ENCODE measurements at places on chromosomes 2 and 18.

DNA sequence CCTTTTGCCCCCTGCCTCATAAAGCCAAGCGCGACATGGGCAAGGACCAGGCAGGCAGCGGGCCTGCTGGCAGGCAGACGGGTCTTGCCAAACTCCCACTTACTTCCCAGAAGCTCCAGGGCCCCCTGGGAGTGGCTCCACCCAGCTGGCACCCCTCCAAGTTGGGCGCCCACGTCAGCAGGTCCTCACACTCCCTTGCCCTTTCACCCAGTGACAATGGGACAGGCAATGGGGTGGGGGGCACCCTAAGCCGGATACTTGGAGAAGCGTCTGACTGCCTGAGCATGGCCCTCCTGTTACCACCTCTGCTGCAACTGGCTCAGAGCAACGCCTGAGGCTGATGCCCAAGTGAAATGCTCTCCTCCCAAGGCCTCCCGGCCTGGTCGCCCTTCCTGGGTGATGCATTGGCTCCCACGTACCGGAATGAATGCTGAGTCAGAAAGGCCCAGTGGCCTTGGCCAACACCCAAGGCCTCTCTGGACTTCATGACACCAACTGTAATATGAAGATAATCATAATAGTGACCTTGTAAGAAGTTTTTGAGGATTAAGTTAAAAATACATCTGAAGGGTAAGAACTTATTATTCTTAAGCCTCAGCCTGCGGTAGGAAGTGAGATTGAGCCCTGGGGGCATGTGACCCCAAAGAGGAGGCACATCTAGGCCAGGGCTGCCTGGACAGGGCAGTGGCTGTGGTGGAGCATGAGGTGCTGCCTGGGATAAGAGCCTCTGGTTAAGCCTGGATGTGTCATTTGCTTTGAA, 31.6 kb downstream of the KCNK3 start:
- DNase-seq = no peak

DNA sequence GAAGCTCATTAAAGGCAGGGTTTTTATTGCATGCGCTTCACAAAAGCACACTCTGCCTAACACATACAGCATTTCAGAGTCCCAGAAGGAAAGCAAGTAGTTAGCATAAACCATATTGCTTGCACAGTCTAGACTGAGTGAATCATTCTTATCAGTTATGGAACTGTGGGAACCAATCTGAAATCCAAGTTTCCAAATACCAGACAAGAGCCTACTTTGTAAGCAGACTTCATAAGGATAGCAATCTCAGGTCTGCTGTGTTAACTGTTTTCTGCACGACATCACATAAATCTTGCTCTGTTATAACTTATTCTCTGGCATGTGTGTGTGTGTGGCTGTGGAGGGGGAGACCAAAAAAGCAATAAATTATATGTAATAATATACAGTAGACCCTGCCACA, 608.1 kb upstream of the REG3G start:
- DNase-seq = no peak

DNA sequence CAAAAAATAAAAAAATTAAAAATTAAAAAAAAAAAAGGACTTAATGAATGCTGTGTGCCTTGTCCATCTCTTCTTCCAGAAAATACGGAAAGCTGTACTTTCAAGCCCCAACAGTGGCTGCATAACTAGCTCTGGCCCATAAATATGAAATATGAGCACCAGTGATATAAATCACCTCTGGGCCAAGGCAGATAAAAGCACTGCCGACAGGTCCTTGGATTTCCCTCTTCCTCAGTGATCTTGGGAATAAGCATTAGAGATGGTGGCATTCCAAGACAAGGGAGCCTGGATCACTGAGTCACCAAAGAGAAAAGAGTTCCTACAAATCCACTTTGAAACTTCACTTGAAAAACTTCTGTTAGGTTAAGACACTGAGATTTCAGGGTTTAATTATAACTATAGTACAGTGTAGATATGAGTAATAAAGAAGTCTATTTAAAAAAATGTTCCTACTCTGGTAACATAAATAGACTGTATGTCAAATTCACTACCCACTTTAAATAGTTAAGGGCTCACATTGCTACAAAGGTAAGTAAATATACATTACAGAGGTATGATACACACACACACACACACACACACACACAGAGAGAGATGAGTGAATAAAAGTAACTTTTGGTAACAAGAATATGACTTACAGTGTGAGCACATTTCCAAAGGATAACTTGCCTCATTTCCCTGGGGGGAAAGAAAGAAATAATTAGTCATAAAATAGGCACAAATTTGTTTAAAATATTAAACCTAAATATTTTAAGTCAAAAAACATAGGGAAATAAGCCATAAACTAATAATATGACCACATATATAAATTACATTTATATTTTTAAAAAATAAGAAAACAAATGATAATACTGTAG, 35.6 kb downstream of the PPP3R1 start:
- DNase-seq = no peak

GRCh38 chr2:46988733-46989481, 73.3 kb upstream of the MCFD2 start:
- DNase-seq = no peak

GRCh38 chr2:226524381-226524843, 275.2 kb downstream of the IRS1 start:
- DNase-seq = no peak

Data from NCI-H774 (cell line).